Stimulated activated CD4-positive, alpha-beta T cell treated with anti-CD3 and anti-CD28 coated beads, Interleukin-15, amount 100 ng/mL, for 1 hour (primary cell): ENCODE measurements at places on chromosomes 7 and 10.

GRCh38 chr7:147567043-147567442, 1023.5 kb upstream of the C7orf33 start:
- DNase-seq: no peak

GRCh38 chr7:133957845-133958244, 169.3 kb upstream of the LRGUK start:
- no peak for DNase-seq

DNA sequence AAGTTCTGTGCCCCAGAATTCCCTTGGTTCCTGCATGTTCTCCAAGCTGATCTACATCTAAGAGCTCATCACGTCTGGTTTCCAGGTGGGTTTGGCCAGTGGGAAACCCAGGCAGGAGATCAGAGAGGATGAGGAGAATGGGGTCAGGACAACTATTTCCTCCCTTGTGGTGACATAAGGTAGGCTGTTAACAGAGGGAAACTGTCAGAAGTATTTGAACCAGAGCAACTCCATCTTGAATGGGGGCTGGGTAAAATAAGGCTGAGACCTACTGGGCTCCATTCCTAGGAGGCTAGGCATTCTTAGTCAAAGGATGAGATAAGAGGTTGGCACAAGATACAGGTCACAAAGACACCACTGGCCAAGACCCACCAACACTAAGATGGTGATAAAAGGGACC, 19.1 kb downstream of the GARIN1A start:
- no peak for DNase-seq

DNA sequence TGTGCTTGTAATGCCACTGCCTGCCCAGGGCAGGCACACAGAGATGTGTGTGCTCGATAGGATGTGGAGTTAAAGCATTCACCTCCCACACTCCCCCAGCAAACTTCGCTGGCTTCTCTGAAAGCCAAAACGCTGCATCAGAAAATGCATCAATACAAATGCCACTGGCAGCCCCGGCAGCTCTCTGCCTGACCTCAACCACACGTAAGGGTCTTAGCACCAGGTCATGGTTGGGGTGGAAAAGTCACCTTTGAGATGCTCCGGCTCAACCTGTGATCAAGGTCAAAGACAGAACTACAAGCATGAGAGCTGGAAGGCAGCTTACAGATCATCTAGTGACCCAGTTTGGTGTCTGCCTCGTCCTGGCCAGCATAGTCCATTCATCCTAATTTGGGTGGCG, 114.4 kb upstream of the NANOS1 start:
- no peak for DNase-seq

GRCh38 chr7:24851786-24852185, 94.5 kb upstream of the GSDME start:
- DNase-seq: no peak

DNA sequence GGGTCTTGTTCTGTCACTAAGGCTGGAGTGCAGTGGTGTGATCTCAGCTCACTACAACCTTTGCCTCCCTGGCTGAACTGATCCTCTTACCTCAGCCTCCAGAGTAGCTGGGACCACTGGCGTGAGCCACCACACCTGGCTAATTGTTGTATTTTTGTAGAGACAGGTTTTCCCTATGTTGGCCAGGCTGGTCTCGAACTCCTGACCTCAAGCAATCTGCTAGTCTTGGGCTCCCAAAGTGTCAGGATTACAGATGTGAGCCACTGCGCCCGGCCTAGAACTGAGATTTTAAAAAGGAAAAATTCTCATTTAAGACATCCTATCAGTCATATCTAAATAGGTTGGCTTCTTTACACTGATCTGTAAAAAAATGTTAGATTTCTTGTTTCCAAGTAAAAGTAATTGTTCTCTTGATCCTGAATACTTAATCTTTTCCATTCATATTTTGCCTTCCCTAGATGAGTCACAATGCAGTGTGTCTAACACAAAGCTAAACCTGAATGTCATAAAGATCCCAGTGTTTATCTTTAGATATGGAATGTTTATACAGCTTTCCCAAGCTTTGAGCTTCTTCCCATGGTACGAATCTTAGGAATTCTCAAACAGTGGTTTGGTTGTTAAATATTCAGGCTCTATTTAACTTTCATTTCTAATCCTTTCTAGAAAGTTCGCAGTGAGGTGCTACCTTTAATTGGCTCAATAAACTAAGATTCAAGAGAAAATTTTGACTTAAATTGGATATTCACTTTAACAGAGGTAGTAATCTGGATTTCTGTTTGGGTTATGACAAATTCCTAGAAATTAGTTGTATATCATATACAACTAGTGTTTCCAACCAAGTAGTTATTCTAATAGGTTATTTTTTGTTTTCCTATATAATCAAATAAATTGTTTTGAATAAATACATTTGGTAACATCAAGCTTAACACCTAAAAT, 12.1 kb upstream of the LAMB1 start:
- no peak for DNase-seq

DNA sequence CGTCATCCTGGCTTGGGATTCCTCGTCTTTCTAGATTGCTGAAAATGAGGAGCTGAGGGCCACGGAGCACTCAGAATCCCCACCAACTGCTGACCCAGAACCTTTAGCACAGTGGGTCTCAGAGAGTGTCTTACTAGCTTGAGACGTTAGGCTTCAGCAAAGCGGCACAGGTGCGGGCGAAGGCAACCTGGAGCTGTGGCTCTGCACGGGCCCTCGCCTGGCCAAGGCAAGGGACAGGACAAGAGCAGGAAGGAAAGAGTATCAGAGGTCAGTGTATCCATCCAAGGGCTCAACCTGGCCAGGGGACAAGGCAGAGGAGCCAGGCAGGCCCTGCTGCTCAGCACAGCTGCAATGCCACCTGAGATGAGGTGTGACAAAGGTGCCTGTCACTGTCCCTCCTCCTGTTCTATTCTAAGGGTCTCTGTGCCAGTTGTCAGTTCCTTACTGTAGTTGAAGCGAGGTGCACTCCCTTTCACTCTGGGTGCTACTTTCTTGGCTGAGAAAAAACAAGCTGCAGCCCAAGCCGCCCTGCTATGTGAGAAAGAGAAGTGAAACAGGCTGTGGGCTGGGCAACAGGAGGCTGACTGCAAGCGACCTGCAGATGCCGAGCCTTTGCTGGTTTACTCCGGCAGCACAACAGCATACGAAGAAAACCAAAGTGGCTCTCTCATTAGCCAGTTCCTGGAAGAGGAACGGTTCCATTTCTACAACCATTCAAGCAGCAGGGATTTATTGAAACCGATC, 33.3 kb upstream of the KDM7A start:
- DNase-seq: no peak

DNA sequence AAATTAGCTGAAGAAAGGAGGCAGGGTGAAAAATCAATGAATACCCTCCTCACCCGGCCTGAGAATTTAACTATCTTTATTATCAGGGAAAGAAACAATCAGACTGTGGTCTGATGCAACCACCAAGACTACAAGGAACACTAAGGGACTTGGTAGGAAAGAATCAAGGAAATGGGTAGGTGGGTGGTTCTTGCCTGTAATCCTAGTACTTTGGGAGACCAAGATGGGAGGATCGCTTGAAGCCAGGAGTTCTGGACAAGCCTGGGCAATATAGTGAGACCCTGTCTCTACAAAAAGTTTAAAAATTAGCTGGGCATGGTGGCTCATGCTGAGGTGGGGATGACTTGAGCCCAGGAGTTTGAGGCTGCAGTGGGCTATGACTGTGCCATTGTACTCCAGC, 12.6 kb downstream of the SMURF1 start:
- DNase-seq: no peak

DNA sequence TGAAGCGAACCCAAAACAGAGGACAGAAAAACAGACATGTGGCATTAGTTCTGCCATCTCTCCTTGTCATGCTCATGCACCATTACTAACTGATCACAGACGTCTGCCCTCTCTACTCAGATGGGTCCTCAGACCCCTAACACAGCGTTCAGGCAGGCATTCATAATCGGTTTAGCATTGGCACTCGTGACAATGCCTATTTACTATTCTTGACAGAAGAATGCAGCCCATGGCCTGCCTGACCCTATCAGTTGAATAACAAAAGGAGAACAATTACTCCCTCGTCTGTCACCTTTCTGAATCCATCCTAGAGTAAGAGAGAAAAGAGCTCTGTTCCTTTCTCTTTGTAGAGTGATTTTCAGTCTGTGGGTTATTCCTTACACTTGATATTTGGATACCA, 194.6 kb upstream of the PHYHIPL start:
- no peak for DNase-seq

DNA sequence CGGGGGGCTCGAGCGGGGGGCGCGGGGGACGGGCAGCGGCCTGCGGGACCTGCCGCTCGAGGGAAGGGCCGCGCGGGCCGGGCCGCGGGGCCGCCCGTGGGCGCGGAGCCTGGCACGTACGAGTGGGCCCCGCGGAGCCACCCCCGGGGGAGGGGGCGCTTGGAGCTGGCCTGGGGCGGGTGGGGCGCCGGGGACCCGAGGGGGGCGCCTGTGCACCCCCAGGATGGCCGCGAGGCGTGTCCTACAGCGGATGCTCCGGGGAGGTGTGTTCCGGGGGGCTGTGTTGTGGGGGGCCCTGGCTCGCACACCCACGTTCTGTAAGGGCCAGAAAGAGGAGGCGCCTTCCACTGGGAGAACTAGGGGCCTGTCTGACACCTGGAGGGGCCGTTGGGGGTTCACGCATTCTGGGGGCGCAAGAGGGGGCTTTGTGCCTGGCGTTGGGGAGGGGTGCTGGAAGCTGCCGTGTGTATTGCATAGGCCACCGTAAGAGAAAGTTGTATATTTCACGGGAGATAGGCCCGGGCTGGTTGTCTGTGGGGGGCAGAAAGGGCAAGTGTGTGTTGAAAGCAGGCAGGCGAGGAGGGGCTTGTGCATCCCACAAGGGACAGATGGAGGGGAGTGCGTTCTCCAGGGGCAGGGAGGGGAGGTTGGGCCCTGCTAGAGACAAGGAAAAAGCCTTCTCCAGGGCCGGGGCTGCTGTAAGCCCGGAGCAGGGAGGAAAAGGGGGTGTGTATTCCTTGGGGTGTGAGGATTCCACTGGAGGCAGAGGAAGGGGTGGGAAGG, 663 bp downstream of the VPS37D start:
- no peak for DNase-seq

DNA sequence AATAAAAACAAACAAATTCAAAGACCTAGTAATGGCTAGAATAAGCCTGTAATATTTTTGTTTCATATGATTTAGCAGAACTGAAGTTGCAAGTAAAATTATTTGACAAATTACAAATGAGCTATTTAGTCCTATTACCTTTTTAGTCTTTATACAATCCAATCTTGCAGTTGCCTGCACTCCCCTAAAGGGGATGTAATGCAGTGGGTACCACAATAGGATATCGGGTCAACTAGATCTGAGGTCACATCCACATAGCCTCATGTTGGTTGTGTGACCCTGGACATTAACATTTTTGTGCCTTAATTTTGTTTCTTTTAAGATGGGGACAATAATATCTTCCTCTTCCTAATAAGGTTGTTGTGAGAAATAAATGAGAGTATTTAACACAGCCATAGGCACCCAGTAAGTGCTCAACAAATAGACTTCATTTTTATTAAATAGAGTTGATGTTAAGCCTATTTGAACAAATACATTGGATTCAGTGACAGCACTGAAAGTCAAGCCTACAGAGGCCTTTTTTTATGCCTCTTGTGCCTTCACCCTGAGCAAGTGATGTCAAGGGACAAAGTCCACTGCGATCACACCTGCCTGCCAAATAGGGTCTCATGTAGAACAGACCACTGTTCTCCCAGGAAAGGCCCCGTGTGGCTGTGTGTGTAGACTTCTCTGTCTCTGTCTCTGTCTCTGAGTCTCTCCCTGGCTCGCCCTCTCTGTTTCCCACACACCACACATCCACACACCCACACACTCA, 124.8 kb downstream of the EVX1 start:
- no peak for DNase-seq
